ENCODE measurements at places on chromosomes 12 and 14. TPM values are rescaled to one million over a fixed set of nuclear protein-coding genes. Genes with fewer than 3 reads are reported as not detected.
A peak's percentile ranks its signal among the peaks of the same experiment; 100 is the strongest.

DNA sequence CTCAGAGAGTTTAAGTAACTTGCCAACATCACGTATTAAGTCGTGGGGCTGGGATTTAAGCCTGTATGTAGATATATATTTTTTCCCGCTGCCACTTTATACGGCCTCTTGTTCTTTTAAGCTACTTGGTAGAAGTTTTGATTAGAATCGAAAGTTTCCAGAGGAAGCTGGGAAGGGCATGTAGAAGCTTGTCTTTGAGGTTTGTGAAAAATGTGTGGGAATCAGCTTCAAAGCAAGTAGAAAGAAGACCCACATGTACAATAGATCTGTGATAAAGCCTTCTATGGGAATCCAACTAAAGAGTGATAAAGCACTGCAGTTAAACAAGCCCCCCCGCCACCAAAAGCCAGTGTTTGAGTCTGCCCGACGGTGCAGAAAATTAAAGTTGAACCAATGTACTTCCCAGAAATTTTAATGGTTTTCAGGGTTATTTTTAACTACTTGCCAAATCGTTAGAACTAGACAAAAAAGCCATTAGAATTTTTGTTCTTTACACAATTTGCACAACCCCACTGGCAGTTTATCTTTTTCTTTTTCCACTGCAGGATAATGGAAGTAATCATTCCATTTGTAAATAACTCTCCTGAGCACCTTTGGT, 25.5 kb downstream of the SERPINA11 start:
- DNase-seq = no peak

- DNase-seq = no peak
Observed at GRCh38 chr14:93220509-93220908, 13.5 kb downstream of the UBR7 start.

- peak; percentile 38 for DNase-seq
Observed at GRCh38 chr12:65699251-65699650, 125.0 kb upstream of the HMGA2 start.

DNA sequence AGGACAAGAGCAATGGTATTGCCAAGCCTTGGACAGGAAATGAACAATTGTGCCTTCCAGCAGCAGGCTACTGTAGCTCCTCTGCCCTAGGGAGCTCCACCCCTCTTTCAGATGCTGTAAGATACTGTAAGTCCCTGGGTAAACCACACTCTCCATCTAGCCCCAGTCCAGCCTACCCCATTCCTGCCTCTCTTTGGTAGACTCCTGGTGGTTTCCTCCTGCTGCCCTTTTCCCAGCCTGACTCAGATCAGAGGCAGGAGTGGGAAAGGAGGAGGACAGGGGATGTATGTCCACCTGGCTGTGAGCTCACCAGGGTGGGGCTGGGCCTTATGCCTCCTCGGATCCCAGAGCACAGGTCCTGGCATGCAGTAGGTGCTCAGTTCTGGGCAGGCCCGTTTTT, 174.6 kb downstream of the ESRRB start:
- no peak for DNase-seq

GRCh38 chr12:12474931-12475795, 87.5 kb downstream of the DUSP16 start:
- DNase-seq = no peak

- no peak for DNase-seq
Observed at GRCh38 chr12:122200541-122201175, 2.9 kb upstream of the B3GNT4 start.

GRCh38 chr14:70822530-70823185, 13.3 kb upstream of the MAP3K9 start:
- peak; percentile 30 for DNase-seq

DNA sequence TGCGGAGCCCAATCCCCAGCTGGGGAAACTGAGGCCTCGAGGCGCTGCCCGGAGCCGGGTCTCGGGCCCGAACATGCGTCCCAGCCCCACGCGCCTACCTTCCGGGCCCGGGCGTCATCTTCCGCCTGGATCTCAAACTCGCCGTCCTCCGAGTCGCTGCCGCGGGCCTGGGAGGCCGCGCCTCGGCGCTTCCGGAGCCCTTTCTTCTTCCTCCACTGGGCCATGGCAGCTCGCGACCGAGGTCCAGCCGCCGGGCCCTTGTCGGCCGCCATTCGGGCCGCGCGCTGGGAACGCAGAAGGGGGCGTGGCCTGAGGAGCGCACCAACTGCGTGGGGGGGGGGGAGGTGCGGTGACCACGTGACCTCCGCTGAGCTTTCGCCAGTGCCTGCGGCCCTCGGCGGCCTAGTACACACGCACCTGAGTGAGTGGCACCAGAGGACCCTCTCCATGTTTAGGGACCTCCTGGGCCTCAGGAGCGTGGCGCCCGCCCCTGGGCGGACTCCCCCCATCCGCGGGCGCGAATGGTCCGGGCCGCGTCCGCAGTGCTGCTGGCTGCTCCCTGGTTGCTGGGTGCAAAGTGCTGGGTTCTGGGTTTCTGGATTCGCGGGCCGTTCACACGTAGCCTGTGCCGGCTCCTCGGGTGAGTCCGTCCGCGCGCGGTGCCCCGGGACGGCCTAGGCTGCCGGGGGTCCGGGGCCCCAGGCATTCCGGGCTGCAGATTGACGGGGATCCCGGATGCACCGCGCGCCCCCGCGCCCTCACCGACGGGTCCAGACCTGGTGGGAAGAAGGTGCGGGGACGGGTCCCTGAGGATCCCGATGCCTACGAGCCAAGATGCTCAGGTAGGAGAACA, at the start of the genes DDX54 and RITA1:
TSS of gene DDX54 (minus strand) at position 299 of the 853 bp plus-strand sequence. CDS start at position 272, 27 bp downstream.
TSS of gene RITA1 (plus strand) at position 542 of the 853 bp plus-strand sequence. CDS start 1,026 bp downstream, outside the sequence.
- peak; percentile 78 for DNase-seq

Gene COX8C
- total RNA-seq = 0.33 TPM

Data from fibroblast of lung (primary cell).